ENCODE measurements at places on chromosomes 1 and 21.

GRCh38 chr1:115286431-115287205, 51.4 kb downstream of the NGF start:
- DNase-seq = no peak

- DNase-seq = no peak
Measured at GRCh38 chr1:7650801-7651200, 120.3 kb upstream of the VAMP3 start.

- no peak for DNase-seq
Measured at GRCh38 chr1:56137521-56138505, 441.6 kb downstream of the PLPP3 start.

GRCh38 chr1:167617153-167618147, 12.6 kb upstream of the RCSD1 start:
- DNase-seq = no peak

DNA sequence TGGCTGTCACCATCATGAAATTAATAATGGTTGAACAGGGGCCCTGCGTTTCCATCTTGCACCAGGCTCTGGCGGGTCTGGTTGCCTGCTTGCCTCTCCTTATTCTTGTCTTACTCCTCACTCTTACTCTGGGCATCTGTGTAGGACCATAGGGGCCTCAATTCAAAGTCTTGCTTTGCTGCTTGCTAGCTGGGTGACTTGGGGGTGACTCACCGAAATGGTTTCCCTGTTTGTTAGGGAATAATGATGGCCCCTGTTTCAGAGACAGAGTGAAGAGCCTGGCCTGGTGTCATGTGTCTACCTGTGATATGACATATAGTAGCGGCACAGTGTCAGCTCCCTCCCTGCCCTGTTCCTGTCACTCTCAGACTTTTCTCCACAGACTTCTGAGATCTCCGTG, 24.6 kb downstream of the KCNC4 start:
- no peak for DNase-seq

DNA sequence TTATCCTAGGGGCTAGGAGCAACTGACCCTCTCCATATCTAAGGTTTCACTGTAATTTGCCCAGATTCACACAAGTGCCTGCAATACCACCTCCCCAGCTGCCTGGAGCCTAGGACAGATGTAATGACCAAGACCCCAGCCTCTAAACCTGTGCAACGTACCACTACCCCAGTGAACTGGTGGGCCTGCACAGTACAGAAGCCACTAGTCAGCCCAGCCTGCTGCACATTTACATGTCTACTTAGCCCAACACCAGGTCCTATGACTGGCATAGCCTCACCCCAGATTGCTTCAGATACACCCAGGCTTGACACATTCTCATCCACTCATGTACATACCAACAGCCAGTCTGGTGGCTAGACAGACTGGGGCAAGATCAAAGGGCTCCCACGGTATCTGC, 1336.6 kb downstream of the BRINP3 start:
- DNase-seq = no peak

DNA sequence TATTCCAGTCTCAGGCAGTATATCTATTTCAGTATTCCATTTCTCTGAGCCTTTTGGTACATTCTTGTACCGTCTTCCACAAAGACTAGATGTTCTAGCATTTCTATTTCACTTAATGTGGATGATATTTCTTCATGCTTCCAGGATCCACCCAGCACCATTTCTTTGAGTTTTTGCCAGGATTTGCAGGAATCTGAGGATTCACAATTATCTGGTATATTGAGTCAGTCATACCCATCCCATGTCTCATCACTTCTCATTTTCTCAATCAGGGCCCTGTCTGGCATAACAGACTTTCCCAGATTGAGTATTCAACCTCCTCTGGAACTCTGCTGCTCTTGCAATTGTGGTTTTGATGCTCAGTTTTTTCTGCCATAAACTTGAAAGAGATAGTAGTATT, 20.9 kb upstream of the COL11A1 start:
- peak; percentile 17 for DNase-seq

DNA sequence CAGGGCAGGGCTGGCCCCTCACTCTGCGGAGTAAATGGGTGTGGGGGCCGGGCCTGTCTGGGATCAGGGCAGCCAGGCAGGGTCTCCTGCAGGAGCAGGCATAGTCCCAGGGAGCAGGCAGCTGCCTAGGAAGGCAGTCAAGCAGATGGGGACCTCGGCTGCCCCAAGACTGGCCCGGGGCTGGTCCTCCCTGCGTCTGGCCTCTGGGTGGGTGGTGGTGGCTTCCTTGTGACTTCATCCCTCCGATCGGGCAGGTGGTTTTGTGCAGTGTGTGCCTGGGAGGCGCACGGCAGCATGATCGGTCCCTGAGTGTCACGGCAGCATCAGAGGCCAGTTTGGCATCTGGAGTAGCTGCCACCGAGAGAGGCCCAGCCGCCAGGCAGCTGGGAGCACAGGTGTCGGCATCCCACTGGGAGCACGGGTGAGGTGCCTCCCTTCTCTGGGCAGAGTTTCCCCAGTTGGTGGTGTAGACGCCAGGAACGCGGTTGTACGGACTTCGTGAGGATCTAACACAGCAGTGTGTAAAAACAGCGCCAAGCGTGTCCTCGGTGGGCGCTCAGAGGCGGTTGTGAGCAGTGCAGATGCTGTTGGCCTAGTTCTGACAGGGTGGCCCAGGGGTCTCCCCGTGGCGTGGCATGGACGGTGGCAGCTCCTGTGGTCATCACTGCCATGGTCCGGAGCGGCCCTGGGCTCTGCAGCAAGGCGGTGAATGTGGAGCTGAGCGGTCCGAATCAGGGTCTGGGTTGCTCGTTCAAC, 45.9 kb downstream of the PRKCZ start:
- DNase-seq = no peak

GRCh38 chr1:221683681-221684080, 58.2 kb downstream of the DUSP10 start:
- no peak for DNase-seq

All from GM04504 (cell line).